CD4-positive, alpha-beta T cell treated with Interleukin-10 for 1 hour (primary cell): ENCODE measurements at places on chromosomes 11 and 22.

DNA sequence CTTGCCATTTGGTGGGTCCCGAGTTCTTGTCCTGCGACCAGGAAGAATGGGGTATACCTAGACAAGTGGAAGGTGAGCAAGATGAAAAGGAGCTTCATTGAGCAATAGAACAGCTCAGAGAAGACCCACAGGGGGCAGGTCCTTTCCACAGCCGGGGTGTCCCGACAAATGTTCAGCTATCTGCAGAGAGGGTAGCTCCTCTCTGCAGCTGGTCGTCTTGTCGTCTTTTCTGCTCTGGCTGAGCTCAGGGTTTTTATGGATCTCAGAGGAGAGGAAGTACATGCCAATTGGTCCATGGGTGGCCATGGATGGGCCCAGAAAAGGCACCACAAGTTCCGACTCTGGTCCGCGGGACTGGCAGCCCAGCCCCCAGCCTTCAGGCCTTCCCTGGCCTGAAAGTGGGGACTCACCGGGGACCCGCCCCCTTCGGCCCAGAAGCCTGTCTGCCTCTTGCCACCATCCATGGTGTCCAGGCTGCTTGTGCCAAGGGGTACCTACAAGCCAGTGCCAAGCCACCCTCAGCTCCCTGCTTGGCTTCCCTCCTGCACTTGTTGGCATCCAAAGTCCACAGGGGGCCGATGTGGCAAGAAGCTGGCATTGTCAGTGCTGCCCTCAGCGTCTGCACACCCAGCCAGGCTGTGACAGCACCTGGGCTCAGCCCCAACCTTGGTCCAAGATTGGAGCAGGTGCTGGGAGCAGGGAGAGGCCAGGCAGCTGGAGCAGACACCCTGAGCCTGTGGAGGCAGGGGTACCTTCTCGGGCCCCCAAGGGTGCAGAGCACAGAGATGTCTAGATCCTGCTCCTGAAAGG, 438.9 kb downstream of the TBC1D22A start:
- no peak for DNase-seq

DNA sequence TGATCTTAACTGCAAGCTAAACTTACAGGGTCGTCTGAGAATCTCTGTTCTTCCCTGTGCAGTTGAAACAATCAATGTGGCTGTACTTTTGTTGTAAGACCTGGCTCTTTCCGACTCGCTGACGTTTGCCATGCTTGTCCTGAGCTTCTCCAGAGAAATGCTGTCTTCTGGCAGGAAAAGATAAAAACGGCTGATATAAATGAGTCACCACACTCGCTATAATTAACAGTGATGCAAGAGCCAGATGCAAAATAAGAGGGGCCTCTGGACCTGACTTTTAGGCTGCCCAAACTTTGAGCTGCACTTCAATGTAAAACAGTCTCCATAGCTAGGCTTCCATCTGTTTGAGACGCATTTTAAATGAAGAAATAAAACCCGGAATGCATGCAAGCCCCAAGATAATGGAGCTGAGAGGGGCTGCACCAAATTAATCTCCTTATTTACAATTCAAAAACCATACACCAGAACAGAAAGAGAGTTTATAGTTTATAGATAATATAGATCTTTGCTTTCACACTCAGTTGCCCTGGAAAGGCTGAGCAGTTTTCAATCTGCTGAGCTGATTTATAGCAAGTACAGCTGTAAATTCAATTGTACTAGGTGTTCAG, 48.5 kb downstream of the WT1 start:
- no peak for DNase-seq

DNA sequence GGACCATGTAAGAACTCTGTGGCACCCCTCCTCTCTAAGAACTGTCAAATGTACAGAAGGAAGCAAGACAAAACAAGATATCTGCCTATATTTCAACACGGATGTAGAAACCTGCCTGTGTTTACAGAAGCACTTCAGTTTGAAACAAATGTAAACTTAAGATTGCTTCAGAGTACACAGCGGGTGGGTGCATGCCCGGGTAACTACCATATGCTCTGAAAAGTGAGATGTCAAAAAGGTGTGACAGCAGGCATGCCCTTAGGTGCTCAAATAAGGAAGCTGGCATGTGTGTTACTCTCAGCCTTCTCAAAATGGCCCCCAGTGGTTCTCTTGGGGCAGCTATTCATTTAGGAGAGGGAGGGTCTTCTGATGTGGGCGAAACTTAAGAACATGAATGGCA, 5.2 kb downstream of the ACP2 start:
- no peak for DNase-seq

GRCh38 chr22:48307931-48308330, 1519.7 kb downstream of the BRD1 start:
- DNase-seq = no peak

GRCh38 chr11:98411777-98412176, 609.0 kb upstream of the CNTN5 start:
- DNase-seq = no peak

- DNase-seq = no peak
These were observed 1321.0 kb downstream of the BRD1 start for GRCh38 chr22:48506506-48507145.

GRCh38 chr11:103959279-103959942, 77.0 kb upstream of the DDI1 start:
- no peak for DNase-seq

- no peak for DNase-seq
These were observed 28.2 kb downstream of the CARD18 start for GRCh38 chr11:105111145-105111944.
